ENCODE measurements at places on chromosomes 7 and 10. TPM values are rescaled to one million over a fixed set of nuclear protein-coding genes. Genes with fewer than 3 reads are reported as not detected.

Gene ASNS
- total RNA-seq = 53.7 TPM

Gene JAKMIP3
- total RNA-seq = 1.6 TPM

Gene RET
- 1.1 TPM for total RNA-seq

Gene OR6B1
- total RNA-seq = not detected

Measured in A549 treated with RU486 at 1 μM for 4 hours (cell line).